Cardiac atrium fibroblast (primary cell): ENCODE measurements at places on chromosomes 12 and 14. TPM values are rescaled to one million over a fixed set of nuclear protein-coding genes. Genes with fewer than 3 reads are reported as not detected.

The CISTR gene
- not detected in 2 replicates for total RNA-seq

The CLIP1 gene
- 19.9 and 22.0 TPM in 2 replicates for total RNA-seq

The IFNG-AS1 gene
- not detected in 2 replicates for total RNA-seq

The SMIM41 gene
- not detected in 2 replicates for total RNA-seq

The POTEG gene
- not detected in 2 replicates for total RNA-seq

The DENR gene
- 26.6 and 28.0 TPM in 2 replicates for total RNA-seq

The LEMD3 gene
- total RNA-seq = 17.3 and 27.1 TPM in 2 replicates

The RERG gene
- total RNA-seq = 0.72 and 1.6 TPM in 2 replicates

The KRT77 gene
- not detected in 2 replicates for total RNA-seq

The CMTM5 gene
- total RNA-seq = not detected in 2 replicates

The CPNE8 gene
- total RNA-seq = 9.4 and 13.4 TPM in 2 replicates

The HOXC5 gene
- not detected in 2 replicates for total RNA-seq

The RASAL1 gene
- not detected in 2 replicates for total RNA-seq

The SERPINA10 gene
- not detected in 2 replicates for total RNA-seq

The YLPM1 gene
- total RNA-seq = 15.7 and 23.3 TPM in 2 replicates

The MGP gene
- total RNA-seq = 259 and 511 TPM in 2 replicates

The PCK2 gene
- 32.7 and 43.4 TPM in 2 replicates for total RNA-seq

The VDR gene
- total RNA-seq = 5.4 and 7.6 TPM in 2 replicates

The NR1H4 gene
- not detected in 2 replicates for total RNA-seq

The AVPR1A gene
- total RNA-seq = not detected in 2 replicates

The RNASE3 gene
- not detected in 2 replicates for total RNA-seq

The NRL gene
- 0.32 TPM in 1 of 2 replicates, not detected in the other for total RNA-seq

The LALBA gene
- total RNA-seq = not detected in 2 replicates

The NOXRED1 gene
- not detected in 2 replicates for total RNA-seq

The SELPLG gene
- total RNA-seq = 0.72 and 0.97 TPM in 2 replicates

The NPAS3 gene
- total RNA-seq = 0.18 TPM in 1 of 2 replicates, not detected in the other

The XRCC3 gene
- 6.0 and 11.0 TPM in 2 replicates for total RNA-seq
